ENCODE measurements at places on chromosomes 1 and 21.

GRCh38 chr21:14685568-14685967 lies 139.5 kb upstream of the SAMSN1 start:
- DNase-seq = no peak

DNA sequence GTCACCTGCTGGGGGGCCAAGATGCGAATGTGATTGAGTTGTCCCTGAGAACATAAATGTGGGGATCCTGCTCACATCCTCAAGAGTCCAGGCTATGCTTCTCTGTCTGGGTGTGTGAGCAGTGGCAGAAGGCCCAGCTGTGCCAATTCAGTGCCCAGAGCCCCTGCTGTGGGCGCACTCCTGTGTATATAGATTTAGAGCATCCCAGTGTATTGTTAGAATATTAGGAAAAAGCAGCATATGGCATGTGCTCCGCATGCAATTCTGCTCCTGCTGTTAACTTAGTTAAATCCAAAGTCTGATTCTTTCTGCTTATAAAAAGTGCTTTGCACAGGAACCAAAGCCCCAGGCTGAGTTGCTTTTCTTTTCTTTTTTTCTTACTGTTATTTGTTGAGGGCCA lies 37.8 kb downstream of the FAM78B start:
- no peak for DNase-seq

GRCh38 chr1:223227486-223228196 lies 84.6 kb upstream of the TLR5 start:
- peak; percentile 18 for DNase-seq

DNA sequence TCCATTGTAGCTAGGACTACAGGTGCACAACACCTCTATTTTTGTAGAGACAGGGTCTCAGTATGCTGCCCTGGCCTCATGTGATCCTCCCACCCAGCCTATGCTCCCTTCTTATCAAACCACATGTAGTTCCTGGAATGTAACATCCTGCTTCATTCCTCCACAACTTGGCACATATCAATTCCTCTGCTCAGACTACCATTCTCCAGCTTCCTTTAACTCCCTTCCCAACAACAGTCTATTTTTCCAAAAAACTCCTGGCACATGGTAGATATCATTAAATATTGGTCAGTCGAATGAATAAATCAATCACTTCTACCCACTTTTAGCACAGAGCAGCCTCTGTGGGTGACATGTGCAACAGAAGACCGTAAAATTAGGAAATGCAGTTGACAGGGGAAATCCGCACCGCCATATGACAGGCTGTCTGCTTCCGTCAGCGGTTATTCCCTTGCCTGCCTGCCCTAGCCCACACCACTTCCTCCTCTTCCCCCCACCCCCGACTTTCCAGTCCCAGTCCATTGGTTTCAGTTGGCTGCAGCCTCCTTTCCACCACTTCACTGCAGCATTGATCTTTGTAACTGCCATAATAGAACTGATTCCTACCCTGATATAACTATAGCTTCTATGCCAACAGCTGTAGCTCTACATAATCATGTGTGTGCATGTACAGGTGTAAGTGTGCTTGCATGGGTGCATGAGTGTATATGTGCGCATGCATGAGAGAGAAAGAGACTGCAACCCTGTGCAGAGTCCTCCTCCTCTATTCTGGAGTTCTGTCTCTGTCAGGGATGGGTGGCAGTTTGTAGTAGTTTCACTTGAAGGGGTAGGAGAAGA lies 6.8 kb upstream of the AKR1A1 start:
- no peak for DNase-seq

GRCh38 chr1:82948386-82948785 lies 1050.5 kb downstream of the TTLL7 start:
- DNase-seq = no peak

DNA sequence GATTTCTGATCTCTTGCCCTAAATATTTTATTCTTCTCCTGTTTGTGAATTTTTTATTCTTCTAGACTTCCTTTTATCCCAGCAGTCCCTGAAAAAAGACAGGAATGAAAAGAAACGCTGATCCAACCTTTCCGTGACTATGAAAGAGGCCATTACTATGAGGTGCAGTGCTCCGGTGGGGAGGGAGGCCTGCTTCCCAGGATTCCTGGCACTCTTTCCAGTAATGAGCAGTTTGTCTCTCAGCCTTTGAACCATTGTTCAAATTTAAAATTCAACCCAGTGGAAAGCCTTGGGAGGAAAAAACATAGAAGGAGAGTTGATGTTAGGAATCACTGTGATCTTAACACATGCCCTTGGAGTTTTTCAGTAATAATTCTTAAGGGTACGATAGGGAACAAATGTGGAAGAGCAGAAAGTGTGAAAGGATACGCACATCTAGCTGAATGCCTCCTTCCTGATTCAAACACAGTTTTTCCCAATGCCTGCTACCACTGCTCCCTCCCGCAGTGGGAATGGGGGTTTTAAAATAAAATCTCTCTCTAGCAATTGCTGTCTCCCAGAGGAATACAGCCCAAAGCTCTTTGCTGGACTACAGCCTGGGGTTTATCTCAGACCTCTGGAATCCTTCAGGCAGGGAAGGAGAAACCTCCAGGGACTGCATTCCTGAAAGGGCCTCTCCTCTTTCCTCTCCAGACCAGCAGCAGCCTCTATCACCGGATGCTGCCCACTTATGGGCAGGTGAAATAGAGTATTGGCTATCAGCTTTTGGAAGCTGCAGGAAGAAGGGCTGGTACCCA lies 6.1 kb downstream of the IER5 start:
- peak; percentile 91 for DNase-seq

DNA sequence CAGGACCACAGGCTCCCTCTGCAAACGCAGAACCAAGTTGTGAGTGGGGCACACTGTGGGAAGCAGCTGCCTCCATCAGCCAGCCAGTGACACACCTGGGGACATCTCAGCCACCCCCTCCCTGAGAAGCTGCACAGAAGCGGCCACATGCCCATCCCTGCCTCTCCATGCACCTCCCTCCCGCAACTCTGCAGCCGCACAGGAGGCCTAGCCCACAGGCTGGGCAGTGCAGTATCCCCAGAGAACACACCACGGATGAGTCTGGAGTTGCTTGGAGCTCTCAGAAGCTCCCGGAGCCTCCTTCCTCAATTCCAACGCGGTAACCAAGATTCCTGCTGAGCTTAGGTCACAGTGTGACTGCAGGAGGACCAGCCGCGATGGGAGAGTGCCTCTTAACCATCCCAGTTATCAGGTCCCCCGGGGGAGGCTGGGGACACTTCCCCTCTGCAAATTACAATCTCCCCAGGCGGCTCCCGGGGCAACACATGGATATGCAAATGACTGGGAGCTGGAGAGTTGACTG lies 1.2 kb upstream of the WNT3A start:
- DNase-seq = no peak

DNA sequence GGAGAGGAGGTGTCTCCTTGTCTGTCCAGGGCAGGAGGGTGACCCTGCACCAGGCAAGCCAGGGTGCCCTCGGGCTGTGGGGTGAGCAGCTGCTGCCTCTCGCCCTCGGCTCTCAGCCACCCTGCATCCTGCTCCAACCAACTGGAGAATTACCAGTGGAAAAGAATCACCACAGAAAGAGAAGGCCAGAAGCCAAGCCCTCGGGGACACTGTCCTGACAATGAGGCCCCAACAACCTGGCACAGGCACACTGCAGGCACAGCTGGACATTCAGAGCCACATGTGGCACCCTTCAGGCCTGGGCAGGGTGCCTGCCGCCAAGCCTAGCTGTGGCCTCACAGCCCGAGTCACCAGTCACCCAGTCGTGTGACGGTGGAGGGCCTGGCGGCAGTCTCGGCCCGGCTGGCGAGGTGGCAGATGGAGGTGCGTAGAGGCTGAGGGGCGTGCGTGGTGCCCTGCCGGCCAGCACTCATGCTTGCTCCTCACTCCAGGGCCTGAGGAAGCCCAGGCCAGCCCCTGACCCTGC lies 12.0 kb downstream of the MEGF6 start:
- no peak for DNase-seq

DNA sequence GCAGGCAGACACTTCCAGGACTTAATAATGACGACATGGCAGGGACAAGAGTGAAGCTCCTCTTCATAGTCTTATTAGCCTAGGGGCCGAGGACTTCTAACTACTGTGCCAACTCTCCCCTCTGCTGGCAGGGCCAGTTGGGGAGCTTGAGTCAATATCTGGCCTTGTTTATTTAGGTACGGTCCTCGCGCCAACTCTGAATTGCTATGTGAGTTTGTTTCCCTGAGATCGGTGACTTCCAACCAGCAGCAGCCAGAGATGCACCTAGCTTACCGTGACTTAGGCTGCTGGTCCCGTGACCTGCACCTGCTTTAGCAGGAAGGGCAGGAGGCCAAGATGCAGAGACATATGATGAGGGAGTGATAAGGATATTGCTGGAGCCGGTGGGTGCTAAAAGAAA lies 451.1 kb downstream of the PCP4 start:
- DNase-seq = no peak

DNA sequence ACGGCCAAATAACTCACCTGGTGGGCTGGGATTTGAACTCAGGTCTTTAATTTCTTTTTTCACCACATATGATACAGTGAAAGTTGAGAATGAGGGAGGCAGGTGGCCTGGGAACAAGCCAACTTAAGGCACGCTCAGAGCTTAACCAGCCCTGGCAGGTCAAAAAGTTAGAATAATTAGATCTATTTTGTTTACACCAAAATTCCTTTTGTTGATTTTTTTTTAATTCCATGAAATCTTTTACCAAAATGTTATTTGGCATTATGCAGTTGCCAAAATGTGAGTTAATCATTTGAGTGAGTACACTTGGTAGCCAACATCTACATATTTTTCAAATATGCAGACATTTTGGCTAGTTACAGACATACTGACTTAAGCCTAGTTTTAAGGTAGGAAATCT lies 36.8 kb downstream of the LHX8 start:
- DNase-seq = no peak

- DNase-seq = no peak
These were observed 24.0 kb upstream of the CAMTA1 start for GRCh38 chr1:6761196-6761737.

- DNase-seq = peak; percentile 77
These were observed 279.8 kb upstream of the VAMP3 start for GRCh38 chr1:7491109-7491817.

GRCh38 chr1:199590708-199591107 lies 436.8 kb upstream of the NR5A2 start:
- no peak for DNase-seq

DNA sequence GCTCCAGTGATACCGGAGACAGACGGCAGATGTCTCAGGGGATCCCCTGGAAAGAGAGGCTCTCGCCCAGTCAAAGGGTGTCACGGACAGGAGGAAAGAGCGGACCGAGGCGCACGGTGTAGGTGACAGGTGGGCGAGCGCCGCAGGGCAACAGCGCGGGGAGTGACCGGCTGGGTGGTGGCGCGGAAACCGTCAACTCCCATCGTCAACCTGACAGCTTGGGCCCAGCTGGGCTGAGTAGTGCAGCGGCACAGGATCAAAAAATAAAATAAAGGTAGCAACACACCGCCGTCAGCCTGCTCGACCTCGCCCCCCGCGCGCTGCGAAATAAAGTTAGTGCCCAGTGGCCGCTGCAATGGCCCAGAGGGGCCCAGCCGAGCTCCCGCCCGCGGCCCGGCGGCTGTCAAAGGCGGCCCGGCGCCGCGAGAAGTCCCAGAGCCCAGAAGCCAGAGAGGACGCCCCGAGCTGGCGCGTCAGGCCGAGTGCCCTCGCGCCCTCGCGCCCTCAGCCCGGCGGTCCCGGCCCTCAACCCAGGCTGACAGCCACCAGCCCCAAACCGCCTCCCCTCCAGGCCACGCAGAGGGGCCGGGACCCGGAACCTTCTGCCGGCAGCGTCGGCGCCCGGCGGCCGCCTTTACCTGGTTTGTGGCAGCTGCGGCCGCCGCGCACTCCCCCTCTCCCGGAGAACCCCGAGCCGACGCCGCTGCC lies at the start of gene LYST:
LYST (minus strand) TSS at position 702 of the 708 bp plus-strand sequence. CDS start 36,489 bp downstream, outside the sequence.
- DNase-seq = peak; percentile 52

DNA sequence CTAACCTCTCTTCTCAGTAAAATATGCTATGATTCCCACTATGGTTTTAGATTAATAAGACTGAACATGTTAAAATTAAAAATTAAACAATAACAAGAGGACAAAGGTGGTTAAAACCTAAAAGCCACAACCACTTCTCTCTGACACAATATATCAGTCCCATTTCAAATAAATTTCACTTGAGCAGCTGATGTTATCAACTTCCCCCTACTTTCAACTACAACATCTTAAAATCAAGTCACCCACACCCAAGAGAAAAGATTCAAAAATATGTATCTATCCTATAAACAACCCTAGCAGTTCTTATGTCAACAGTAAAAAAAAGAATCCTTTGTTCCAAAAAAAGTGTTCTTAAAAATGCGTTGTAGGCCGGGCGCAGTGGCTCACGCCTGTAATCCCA lies 7.5 kb downstream of the PUM1 start:
- no peak for DNase-seq

- no peak for DNase-seq
These were observed 5.1 kb downstream of the ATF3 start for GRCh38 chr1:212613440-212614335.

GRCh38 chr1:183210681-183211080 lies 24.6 kb downstream of the LAMC2 start:
- no peak for DNase-seq

DNA sequence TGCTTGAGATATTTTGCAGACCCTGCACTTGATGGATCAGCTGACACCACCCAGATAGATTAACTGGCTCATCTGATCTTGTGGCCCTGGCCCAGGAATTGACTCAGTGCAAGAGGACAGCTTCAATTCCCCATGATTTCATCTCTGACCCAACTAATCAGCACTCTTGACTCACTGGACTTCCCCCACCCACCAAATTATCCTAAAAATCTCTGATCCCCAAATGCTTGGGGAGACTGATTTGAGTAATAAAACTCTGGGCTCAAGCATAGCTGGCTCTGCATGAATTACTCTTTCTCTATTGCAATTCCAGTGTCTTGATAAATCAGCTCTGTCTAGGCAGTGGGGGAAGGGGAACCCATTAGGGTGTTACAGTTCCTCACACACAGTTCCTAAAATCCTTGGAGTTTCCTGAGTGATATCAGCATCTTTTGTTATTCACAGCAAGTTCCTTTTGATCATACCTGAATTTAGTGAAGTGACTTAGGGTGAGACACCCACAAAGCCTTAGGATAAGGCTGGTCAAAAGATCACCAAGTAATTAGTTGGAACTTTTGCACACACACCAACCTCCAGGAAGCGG lies 104.2 kb downstream of the COP1 start:
- DNase-seq = peak; percentile 64

- DNase-seq = peak; percentile 88
These were observed 9.0 kb downstream of the FAM20B start for GRCh38 chr1:179034720-179035119.

GRCh38 chr1:152525080-152525641 lies 10.9 kb downstream of the CRCT1 start:
- no peak for DNase-seq

DNA sequence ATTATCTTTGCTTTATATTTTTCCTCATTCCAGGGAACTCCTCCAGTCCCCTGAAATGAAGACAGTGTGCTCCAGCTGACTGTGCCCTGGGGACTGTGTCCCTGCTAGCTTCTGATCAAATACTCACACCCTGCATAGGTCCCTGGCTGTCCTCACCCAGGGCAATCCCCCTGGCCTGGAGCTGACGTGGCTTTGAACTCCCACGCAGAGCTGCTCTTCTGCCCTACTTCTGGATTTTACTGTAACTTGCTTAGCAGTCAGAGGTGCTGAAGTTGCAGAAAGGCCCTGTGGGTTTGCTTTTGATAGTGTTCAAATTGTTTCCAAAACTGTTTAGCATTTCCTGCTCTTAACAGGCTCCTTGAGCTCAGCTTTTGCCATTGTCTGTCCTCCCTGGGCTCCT lies 186.5 kb downstream of the FASLG start:
- DNase-seq = peak; percentile 20

- DNase-seq = no peak
These were observed 141.8 kb upstream of the AJAP1 start for GRCh38 chr1:4512636-4513035.

Measured in IMR-90 (cell line).